T1000 (cell line): ENCODE measurements at places on chromosomes 4 and X.

DNA sequence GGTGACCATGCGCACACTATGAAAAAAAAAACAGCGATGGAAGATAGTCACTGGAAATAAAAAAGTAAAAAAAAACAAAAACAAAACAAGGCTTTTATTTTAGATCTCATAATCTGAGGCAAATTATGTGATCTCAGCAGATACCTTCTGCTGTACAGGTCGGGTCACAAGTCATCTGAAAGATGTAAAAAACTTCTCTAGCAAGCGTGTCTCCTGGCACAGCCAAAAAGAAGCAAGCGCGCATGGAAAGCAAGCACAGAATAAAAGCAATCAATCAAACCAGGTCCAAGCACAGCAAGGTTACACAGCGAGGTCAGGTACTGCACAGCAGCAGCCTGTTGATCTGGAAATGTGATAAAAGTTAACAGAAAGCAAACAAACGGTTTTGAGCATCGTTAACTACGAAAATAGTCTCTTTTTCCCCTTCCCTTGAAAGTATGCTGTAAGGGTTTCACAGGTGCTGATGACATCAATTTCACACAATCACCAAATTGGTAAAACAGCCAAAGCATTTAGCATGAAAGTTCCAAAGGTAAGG, 79.3 kb upstream of the MTNR1A start:
- DNase-seq = no peak

DNA sequence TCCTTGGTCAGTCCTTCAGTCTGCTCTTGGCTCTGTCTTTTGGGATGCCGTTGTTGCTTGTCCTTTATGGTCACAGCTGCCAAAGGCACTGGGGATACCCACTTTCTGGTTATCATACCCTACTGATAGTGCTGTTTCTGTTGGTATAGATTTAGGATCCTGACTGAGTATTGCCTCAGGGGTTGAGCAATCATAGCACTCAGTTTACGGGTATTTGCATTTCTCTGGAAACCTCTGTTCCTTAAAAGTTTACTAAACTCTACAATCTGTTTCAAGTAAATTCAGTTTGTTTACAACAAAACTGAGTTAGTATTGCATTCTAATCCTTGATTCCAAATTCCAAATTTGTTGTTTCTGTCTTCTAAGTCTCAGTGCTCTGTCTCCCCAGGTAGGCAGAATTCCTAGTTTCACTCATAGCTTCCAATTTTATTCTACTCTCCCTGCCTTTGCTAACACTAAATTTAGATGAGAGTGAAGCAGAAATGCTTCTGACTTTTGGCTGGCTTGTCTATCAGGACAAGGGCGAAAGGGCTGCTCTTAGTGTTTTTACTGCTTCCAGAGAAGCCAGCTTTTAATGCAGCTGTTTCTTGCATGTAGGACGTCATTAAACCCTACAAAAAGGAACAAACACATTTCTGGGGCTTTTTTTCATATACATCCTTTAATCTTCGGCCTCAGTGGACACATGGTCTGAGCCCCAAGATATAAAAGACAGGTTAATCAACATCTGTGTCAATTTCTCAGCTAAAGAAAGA, 17.2 kb upstream of the TET2 start:
- DNase-seq = no peak

DNA sequence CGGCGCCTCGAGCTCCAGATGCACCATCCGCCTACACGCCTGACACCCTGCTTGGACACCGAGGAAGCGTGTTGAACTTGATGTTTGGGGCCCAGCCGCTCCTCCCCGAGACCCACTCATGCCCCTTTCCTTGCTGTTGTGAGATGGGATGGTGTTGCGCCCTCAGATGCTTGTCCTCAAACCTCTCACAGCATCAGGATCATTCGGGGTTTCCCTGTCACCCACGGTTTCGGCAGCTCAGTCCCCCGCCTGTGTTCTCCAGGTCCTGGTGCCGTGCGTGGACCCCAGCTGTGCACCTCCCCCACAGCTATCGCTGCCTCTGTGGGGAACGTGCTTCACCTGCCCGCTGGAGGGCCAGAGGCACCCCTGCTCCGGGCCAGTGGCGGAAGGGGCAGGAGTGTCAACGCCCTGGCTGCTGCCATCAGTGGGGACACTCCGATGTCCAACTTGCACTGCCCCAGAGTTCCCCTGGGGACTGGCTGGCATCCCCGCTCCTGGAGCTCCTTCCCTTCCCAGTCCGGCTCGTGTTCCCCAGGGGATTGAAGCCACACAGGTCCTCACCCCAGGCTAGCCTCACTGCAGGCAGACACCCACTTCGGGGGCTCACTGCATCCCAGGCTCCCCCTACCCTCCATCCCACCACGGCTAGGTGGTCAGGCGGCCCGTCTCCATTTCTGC, 82.3 kb upstream of the ADRA2C start:
- no peak for DNase-seq

DNA sequence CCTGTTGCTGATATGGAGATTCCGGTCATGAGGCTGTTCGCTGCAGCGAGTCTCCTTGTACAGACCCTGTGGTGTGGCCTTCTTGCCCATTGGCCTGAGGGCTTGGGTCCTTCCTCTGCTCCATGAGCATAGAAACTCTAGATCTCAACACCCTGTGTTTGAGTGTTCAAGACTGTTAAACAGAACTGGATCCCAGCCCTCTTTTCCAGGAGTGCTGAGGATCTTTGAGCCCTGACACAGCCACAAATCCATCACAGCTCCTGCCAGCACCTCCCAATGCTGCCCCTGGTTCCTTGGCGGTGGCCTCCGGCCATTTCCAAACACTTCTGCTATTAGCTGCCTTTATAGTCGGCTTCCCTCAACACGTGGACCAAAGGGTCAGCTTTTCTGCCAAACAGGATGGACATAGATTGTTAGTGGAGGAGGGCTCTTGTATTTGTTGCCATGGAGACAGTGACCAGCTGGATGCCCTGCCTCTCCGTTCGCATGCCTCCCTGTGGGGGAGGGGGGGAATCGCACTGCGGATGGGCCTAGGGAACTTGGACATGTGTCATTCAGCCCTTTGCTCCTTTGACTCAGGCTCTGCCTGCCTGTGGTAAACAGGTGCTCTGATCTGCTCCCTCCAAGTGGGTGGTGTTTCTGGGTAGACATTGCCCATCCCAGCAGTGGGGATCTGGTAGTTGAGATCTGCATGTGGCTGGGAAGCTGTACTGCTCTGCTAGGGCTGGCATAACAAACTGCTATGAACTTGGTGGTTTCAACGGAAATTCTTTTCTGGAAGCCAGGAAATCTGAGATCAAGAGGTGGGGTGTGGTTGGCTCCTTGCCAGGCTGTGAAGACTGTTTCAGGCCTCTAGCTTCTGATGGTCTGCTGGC, 6.9 kb upstream of the WDR1 start:
- no peak for DNase-seq

DNA sequence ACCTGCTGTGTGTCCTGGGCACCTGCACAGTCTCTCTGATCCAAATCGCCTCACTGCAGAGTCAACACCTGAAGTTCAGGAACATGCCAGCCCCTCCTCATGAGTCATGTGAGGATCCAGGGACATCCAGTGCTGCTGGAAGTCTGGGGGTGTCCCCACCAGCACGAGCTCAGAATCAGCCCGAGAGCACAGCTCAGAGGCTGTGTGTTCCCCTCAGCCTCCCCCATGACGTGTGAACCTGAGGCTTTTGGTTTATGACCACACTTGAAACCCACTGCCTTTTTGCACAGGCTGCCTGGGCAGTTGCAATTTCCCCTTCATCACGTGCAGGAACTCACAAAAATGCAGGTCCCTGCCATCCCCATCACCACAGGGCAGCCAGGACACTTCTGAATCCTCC, 47.1 kb downstream of the PPP2R2C start:
- DNase-seq = no peak
